SK-N-SH (cell line): ENCODE measurements at places on chromosomes 2 and 18.
A peak's percentile ranks its signal among the peaks of the same experiment; 100 is the strongest.

DNA sequence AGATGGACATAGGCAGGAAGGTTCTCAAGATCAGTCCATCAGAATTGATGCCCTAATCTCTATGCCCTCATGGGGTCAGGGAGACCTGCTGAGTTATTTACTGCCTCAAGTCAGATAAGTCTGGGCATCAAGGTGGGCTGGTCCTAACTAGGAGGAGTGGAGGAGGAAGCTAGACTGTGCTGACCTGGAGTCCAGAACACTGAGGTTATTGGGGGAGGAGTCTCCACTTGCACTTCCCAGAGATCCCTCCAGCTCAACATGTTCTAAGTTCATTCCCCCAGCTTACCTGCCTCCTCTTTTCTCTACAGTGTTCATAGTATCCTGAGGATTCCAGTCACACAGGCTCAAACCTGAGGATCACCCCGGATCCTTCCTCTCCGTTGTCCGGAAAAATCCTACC lies 19.3 kb downstream of the EVA1A start:
- no peak for DNase-seq

GRCh38 chr2:20614201-20615067 lies 36.5 kb downstream of the HS1BP3 start:
- no peak for DNase-seq

DNA sequence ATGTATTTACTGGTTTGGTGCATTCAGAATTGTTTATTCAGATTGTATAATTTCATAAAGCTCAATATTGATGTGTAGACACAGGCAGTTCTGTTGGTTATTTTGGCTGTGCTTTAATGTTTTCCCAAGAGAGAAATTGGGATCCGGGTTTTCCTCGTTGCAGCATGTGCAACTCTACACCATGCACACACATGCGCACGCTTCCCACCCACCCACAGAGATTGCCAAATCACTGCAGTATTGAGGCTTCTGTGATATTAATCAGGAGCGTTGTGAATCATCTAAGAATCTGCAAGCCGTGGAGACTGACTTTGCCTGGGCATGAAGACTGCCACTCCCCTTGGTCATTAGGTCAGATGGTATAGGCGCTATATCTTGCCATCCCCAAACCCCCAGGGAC lies 571.5 kb downstream of the SLC4A3 start:
- no peak for DNase-seq

GRCh38 chr2:135320465-135321355 lies 210.3 kb downstream of the ZRANB3 start:
- DNase-seq: peak; percentile 27

DNA sequence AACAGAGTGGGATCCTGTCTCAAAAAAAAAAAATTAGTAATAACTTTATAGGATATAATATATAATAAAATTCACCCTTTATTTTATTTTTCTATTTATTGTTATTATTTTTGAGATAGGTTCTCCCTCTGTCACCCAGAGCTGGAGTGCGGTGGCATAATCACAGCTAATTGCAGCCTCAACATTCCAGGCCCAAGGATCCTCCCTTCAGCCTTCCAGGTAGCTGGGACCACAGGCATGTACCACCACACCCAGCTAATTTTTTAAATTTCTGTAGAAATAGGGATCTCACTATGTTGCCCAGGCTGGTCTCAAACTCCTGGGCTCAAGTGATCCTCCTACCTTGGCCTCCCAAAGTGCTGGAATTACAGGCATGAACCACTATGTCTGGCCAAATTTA lies 958 bp downstream of the C2orf92 start:
- DNase-seq: no peak

DNA sequence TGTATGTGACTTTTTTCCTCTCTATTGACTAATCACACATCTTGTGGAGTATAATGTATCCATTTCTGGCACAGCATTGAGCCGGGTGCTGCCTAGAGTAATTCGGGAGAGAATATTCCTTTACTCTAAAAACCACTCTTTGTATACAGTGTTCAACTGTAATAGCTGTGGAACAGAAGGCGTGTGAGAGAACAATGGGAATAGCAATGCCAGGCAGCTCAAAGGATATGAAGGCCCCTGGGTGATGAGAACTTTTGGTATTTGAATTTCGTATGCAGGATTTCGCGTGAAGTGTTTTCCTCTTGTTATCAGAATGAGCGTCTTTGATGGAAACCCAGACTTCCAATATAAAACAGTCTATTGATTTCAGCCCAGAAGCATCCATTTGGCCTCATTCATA lies 84.6 kb upstream of the MAP3K20 start:
- DNase-seq: no peak

GRCh38 chr18:22848615-22849014 lies 84.5 kb upstream of the RBBP8 start:
- DNase-seq: no peak

DNA sequence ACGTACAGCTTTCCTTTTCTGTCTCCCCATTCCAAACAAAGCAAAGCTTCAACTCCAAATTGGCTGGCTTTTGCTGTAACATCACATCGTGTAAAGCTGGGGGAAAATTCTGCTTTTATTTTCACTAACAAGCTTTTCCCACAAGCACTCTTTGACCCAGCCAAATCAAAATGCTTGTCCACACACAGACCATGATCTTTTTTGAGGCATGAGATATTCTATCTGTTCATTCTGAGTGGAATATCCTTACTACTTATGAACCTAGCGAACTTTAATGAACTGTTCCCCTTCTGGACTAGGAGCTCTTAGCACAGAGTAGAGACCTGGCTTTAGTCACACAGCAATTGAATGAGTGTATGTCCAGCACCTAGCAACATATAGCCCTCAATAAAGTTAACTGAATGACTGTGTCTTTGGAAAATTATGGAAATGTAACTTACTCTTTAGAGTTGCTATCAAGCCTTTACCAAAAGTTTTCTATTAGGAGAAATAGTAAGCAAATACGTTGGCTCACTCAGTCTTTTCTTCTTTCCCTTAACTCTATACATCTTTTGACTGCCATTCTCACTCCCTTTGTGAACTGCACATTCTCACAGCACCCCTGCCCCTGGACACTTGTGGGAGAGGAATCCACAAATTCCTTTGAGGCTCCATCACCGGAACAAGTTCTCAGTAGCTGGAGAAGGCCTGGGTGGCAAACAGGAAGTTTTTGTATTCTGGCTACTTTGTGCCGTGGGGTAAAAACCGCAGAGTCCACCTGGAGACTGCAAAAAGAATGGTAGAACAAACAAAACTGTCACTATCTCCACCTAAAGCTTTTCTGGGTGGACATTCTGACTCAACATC lies 1.3 kb upstream of the UBE2E3 start:
- DNase-seq: no peak

DNA sequence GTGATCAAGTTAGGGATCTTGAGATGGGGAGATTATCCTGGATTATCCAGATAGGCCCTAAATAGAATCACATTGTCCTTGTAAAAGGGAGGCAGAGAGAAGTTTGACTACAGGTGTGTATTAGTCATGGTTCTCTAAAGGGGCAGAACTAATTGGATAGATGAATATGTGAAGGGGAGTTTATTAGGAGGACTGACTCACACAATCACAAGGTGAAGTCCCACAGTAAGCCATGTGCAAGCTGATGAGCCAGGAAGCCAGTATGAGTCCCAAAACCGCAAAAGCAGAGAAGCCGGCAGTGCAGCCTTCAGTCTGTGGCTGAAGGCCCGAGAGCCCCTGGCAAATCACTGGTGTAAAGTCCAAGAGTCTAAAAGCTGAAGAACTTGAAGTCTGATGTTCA lies 275.8 kb downstream of the KCNS3 start:
- DNase-seq: no peak

- no peak for DNase-seq
These were observed 9.0 kb downstream of the LRRTM4 start for GRCh38 chr2:77513191-77513590.

DNA sequence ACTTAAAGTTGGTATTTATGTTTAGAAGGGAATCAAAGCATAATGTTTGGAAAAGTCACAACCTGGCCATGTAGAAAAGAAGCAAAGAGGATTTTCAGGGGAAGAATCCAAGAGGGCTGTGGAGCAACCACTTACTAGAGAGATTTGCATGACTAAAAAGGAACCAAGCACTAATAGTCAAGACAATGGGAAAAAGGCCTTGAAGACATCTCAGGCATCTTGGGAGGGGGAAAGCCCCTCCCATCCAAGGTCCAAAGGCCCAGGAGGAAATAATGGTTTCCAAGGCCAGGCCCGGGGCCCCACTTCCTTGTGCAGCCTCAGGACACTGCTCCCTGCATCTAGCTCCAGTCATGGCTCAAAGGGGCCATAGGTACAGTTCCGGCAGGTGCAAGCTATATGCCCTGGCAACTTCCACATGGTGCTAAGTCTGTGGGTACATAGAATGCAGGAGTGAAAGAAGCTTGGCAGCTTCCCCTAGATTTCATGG lies 128.1 kb downstream of the EIPR1 start:
- DNase-seq: no peak

- no peak for DNase-seq
These were observed 33.7 kb upstream of the MBOAT2 start for GRCh38 chr2:9037166-9037565.

DNA sequence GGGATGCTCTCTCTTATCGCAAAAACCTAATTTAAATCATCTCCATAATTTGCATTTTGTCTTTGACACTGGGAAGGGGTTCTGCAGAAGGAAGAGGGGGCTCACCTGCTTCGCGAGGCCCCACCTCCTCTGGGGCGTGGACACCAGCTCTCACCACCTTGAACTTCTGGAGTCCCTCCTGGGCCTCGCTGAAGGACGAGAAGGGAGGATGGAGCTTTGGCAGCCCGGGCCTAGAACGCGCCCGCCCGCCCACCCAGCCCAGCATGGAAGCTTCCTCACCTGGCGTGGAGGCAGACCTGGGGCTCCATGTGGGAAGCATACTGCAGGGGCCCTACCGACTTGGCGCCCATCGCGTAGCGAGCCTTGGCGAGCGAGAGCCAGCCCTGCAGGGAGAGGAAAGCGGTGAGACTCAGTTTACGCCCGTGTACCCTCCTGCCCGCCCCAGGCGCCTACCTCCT lies 1.1 kb upstream of the IMP4 start:
- DNase-seq: no peak

- DNase-seq: no peak
These were observed 210.5 kb downstream of the SH3RF3 start for GRCh38 chr2:109339519-109339966.

DNA sequence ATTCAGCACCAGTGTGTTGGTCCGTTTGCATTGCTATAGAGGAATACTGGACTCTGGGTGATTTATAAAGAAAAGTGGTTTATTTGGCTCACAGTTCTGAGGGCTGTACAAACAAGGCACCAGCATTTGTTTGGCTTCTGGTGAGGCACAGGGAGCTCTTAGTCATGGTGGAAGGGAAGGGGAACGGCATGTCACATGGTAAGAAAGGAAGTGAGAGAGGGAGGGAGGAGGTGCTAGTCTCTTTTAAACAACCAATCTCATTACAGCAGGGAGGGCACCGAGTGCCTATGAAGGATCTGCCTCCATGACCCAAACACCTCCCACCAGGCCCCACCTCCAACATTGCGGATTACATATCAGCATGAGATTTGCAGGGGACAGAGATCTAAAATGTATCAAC lies 143.9 kb upstream of the DLX2 start:
- no peak for DNase-seq

- DNase-seq: no peak
These were observed 14.6 kb downstream of the LDLRAD4 start for GRCh38 chr18:13232971-13233786.

GRCh38 chr18:58209326-58209725 lies 165.3 kb downstream of the NEDD4L start:
- DNase-seq: no peak
